ENCODE measurements at places on chromosomes 6 and 20. TPM values are rescaled to one million over a fixed set of nuclear protein-coding genes. Genes with fewer than 3 reads are reported as not detected.

UBE2C gene
- not detected for total RNA-seq

GRCh38 chr20:23180451-23180921 lies 94.4 kb upstream of the CD93 start:
- H3K36me3 ChIP-seq = no peaks in the 10 kb centered on the region
- no peak for DNase-seq
- H3K27ac ChIP-seq = peak overlapping the region; percentile 11
- H3K27me3 ChIP-seq = peaks cover 5% of the 10 kb centered on the region
- no peaks in the 10 kb centered on the region for H3K4me1 ChIP-seq

DNA sequence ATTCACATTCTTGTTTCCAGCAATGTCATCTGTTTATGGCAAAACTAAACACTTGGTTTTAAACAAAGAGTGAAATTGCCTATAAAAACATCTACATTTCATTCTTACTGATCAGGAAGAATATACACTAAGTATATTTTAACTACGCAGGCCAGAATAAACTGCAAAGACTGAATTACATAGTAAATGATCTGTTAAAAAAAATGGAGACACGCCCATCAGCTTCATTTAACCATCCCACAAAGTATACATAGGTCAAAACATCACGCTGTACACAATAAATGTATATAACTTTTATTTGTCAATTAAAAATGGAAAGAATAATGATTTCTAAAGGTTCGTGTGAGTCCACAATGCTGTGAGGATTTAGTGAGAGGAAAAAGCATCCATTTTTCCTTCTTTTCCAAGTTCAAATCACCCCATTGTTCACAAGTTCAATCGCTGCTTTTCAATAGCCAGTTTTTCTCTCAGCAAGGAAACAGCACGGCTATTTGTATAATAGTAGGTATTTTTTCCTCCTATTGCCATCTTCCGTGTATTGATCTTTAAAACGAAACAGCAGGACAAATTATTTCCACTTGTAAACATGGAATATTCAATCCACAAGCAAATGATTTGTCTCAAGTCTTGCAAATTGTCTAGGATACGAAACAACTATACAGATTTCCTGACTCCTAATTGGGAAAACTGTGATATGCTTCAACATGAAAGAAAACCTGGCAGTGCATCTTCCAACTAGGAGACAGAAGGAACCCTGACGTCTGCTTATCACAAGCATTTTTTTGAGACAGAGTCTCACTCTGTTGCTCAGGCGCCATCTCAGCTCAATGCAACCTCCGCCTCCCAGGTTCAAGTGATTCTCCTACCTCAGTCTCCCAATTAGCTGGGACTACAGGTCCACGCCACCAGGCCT lies 10.6 kb downstream of the SFT2D1 start:
- H3K27ac ChIP-seq = no peak overlapping the region
- no peaks in the 10 kb centered on the region for H3K27me3 ChIP-seq
- H3K4me1 ChIP-seq = peaks cover 12% of the 10 kb centered on the region
- DNase-seq = no peak
- H3K36me3 ChIP-seq = peaks cover 5% of the 10 kb centered on the region

DNA sequence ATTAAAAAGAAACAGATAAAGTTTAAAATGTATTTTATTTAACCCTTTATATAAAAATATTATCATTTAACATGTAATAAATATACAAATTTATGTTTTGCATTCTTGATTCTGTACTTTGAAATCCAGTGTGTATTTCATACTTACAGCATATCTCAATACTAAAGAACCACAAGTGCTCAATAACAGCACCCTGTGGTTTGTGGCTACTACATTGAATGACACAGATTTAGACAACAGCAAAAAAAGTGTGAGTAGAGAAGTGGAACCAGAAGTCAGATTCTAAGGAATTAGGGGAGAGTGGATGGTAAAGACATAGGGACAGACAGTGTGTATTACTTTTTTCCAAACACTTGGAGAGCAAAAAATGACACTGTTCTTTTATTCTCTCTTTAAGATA lies 524.5 kb downstream of the BMP2 start:
- no peak overlapping the region for H3K4me3 ChIP-seq
- no peak overlapping the region for H3K27ac ChIP-seq
- no peaks in the 10 kb centered on the region for H3K36me3 ChIP-seq
- no peaks in the 10 kb centered on the region for H3K27me3 ChIP-seq
- peaks cover 2% of the 10 kb centered on the region for H3K4me1 ChIP-seq

MUC22 gene
- not detected for total RNA-seq

DNA sequence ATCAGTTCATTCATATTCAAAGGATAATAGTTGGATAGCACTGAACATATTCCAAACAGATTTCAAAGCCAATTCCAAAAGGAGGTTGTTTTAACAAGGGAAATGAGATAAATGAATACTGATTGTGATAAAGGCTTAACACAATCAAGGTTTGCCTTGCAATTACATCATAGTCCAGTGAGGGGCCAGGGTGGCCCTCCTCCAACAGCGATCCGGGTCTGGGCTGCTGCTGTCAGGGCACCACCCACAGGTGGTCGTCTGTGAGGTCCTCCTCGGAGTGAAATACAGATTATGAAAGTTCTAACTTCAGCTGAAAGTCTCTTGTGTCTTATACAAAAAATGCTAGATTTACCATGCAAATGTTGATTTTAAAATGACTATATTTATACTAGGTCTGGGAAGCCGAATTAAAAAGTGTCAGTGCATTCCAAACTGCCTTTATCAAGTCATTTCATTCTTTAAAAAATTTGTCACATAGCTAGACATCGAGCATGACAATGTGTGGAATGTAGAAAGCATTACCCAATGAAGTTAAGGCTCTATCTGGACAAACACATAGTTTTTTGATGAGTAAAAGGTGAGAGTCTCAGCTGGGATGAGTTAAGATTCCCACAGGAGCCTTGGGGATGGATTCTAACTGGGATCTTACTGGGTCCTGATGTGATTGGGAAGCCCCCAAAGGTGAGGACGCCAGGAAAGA lies 65.9 kb upstream of the SLC22A23 start:
- no peaks in the 10 kb centered on the region for H3K36me3 ChIP-seq
- no peak for DNase-seq
- no peak overlapping the region for H3K27ac ChIP-seq
- H3K27me3 ChIP-seq = no peaks in the 10 kb centered on the region

MYLK4 gene
- 0.59 TPM for total RNA-seq

- no peaks in the 10 kb centered on the region for H3K4me1 ChIP-seq
- no peak overlapping the region for H3K4me3 ChIP-seq
- H3K27me3 ChIP-seq = no peaks in the 10 kb centered on the region
- H3K27ac ChIP-seq = no peak overlapping the region
Measured at GRCh38 chr6:108030211-108030610, 44.3 kb downstream of the OSTM1 start.

BHLHE23 gene
- not detected for total RNA-seq

Measured in liver (tissue), 10 donors.